ENCODE measurements at places on chromosomes 1 and 21.

DNA sequence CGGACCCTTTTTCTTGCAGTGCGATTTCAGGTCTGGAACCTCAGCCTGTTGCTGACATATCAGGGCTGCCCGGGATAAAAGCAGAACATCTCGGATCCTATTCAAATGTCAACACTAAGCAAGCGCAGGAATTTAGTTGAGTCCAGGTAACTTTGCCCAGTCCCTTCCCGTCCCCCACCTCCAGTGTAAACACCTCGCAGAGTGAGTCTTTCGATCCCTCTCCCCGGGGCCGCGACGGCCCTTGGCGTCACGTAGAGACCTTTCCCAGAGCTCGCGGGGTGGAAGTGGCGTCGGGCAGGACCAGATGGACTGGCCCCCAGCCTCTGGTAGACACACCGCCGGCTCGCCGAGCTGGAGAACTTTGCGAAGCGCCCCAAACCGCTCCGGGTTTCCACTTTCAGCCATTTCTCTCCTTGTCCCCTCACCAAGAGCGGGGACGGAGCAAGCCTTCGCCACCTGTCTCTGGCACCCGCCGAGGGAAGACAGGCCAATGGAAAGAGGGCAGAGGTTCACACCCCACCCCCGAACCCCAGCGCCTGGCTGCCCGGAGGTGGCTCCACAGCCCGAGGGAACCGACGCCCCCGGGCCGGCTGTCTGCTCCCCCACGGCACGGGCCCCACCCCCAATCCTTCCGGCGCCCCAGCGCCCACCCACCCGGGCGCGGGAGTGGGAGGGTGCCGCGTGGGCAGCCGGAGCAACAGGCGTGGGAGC lies 570 bp downstream of the KCND3 start:
- no peak for DNase-seq

DNA sequence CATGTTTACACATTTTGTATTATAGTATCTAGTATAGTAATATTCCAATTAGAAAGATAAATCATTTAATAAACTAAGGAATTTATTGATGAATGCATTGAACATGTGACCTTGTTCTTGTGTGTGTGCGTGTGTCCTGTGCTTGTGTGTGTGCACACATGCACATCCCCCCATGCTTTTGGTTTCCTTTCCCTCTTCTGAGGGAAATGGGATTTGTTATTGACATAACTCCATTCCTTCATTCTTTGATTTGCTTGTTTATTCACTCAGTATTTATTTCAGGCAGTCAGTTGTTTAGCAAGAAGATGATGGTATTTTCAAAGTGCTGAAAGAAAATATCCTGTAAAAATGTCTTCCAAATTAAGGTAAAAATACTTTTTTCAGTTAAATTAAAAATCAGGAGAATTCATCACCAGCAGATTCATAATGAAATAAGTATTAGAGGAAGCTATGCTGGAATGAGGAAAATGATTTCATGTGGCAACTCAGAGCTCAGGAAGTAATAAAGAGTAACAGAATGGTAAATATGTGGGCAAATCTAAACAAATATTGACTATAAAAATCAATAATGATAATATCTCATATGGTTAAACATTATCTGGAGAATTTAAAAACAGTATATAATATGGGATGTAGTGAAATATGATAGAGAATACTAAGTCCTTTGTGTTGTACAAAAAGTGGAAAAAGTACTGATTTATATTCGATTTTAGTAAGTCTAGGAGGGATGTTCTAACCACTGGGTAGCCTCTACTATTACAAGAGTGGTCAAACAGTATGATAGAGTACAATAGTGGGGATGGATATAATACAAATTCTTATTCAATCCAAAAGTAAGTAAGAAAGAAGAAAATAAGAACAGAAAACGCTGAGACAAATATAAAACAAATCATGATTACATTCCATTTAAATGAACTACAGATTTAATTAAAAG lies 35.2 kb upstream of the SIPA1L2 start:
- DNase-seq: no peak

GRCh38 chr1:48878191-48878940 lies 101.7 kb upstream of the BEND5 start:
- DNase-seq: no peak

GRCh38 chr1:214570442-214570841 lies 19.0 kb upstream of the PTPN14 start:
- no peak for DNase-seq

DNA sequence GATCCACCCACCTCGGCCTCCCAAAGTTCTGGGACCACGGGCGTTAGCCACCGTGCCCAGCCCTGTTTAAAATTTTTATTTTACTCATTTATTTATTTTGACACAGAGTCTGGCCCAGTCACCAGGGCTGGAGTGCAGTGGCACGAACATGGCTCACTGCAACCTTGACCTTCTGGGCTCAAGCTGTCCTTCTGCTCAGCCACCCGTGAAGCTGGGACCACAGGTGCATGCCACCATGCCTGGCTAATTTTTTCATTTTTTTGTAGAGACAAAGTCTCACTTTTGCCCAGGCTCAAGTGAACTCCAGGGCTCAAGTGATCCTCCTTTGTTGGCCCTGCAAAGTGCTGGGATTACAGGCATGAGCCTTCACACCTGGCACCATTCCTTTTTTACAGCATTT lies 27.5 kb upstream of the DNAJC6 start:
- DNase-seq: no peak

GRCh38 chr1:97565886-97566285 lies 354.9 kb downstream of the DPYD start:
- DNase-seq: no peak

DNA sequence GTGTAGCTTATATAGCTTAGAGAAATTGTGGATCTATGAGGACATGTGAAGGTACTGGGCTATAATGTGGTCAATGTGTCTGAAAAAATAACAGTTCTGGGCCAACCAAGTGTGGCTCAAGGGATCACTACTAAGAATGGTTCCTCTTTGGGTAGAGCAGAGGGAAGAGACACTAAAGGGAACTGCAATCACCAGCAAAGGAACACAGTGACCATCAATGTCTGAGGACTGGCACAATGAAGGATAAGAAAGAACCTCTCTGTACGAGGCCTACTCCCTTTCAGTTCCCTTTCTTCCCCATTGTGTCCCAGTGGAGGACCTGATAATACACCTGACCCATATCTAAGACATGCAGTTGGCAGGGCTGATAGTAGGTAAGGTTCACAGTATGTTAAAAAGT lies 89.9 kb upstream of the JAK1 start:
- no peak for DNase-seq

- no peak for DNase-seq
These were observed 26.6 kb downstream of the UBE4B start for GRCh38 chr1:10059342-10059718.

GRCh38 chr21:44399955-44400790 lies 46.8 kb downstream of the TRPM2 start:
- DNase-seq: no peak

- DNase-seq: no peak
These were observed 595.5 kb downstream of the KIF26B start for GRCh38 chr1:245750261-245750660.

- DNase-seq: no peak
These were observed 110.4 kb upstream of the SPATA6 start for GRCh38 chr1:48582408-48582807.

DNA sequence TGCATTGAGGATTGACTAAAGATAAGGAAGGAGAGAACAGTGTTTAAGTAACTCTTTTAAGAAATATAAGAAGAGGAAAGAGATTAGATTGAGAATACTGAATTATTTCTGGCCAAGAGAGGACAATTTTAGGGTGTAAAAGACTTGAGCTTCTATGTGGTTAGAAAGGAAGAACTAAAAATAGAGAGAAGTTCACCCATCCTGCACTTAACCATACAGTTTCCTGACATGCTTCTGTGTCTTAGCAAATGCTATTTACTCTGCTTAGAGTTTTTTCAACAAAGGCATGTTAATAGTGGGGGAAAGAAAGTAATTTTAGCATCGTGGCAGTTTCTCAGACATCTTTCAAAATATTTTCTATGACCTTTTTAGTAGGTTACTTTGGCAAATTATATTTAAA lies 122.8 kb upstream of the GPR52 start:
- DNase-seq: no peak

- no peak for DNase-seq
These were observed 7.4 kb downstream of the DNAJC11 start for GRCh38 chr1:6694121-6694713.

DNA sequence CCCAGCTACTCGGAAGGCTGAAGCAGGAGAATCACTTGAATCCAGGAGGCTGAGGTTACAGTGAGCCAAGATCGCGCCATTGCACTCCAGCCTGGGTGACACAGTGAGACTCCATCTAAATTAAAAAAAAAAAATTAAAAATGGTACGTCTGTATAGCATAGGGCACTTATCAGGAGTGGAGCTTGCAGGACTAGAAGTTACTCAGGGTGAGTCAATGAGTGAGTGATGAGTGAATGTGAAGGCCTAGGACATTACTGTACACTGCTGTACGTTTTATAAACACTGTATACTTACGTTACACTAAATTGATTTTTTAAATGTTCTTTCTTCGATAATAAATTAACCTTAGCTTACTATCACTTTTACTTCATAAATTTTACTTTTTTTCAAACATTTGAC lies 183.6 kb downstream of the NR5A2 start:
- DNase-seq: no peak

- no peak for DNase-seq
These were observed 314.0 kb downstream of the LMO4 start for GRCh38 chr1:87642581-87643221.

- DNase-seq: no peak
These were observed 4.4 kb upstream of the IFI6 start for GRCh38 chr1:27676410-27676809.

- no peak for DNase-seq
These were observed 26.7 kb downstream of the BTG3 start for GRCh38 chr21:17585875-17586450.

GRCh38 chr1:191350938-191351337 lies 807.3 kb upstream of the RGS18 start:
- DNase-seq: no peak

- DNase-seq: no peak
These were observed 98.3 kb upstream of the CAMK1G start for GRCh38 chr1:209485167-209485566.

- DNase-seq: no peak
These were observed 7.0 kb downstream of the EXTL1 start for GRCh38 chr1:26028490-26028980.

GRCh38 chr1:225937048-225937968 lies 3.7 kb downstream of the LEFTY2 start:
- DNase-seq: no peak

GRCh38 chr1:115732316-115732715 lies 36.2 kb downstream of the CASQ2 start:
- DNase-seq: no peak

- DNase-seq: no peak
These were observed 93.5 kb upstream of the CAMK1G start for GRCh38 chr1:209490013-209490412.

- no peak for DNase-seq
These were observed 75.6 kb downstream of the TAS1R2 start for GRCh38 chr1:18783705-18784481.

- DNase-seq: no peak
These were observed 456.1 kb upstream of the ADAMTS5 start for GRCh38 chr21:27423038-27423437.

DNA sequence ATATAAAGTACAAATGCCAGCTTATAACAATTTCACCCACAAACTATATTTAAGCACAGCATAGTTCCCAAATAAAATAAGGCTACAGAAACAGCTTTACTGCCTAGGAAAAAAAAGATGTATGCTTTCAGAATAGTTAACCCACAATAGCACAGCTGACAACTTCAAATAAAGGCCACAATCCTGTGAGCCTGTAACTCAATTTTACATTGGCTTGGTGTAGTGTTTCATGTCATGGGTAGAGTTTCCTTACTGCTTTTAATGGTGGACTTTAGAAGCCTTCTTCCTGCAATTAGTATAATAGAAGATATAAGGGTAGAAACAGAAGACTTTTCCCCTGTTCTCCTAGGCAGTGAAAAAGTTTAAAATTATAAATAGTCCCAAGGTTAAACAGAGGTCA lies 44.3 kb upstream of the ZC3H11B start:
- DNase-seq: no peak

- no peak for DNase-seq
These were observed 1.7 kb downstream of the ISG15 start for GRCh38 chr1:1014799-1015681.

GRCh38 chr1:54774820-54775498 lies 10.6 kb upstream of the PARS2 start:
- DNase-seq: no peak

DNA sequence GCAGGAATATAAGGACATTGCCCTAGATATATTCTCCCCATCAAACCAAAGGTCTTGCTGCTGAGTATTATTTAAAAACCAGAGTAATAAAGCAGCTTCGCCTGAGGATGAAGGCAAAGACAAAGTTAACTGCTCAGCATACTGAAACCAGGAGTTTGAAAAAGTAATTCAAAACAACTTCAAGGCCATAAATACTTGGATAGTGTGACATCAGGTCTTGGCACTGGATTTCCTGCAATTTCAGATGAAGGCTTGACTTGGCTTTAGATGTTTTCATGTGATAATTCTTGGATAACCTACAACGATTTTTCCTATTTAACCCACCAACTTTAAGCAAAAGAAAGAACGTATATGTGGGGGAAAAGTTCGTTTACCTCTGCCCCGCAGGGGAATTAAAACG lies 10.6 kb downstream of the SOD1 start:
- no peak for DNase-seq

DNA sequence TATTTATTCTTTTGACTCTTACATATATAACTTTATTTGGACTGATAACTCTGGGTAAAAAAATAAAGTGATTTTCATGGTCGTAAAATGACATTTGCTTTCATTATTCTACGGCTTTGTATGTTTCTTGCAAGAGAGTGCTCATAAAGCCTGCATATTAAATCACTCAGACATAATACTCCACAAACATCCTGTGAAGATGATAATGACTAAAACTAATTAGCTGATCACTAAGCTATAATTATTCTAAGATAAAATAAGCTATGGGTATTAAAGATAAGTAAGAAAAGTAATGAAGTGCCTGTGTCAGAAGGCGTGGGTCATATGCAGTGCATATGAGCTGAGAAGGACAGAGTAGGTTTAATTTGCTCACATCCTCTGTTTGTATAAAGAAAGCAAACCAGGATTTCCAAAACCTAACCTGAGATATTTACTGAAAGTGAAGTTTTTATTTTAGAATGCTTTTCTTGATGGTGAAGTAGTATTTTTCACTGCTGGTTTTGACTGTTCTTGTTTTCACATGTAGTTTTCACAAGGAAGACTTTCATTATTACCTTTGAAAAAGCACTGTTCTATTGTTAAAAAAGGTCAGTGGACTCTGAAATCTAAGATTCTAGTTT lies 278.8 kb downstream of the AMY1C start:
- no peak for DNase-seq

GRCh38 chr1:110035236-110035752 lies 870 bp downstream of the STRIP1 start:
- no peak for DNase-seq

DNA sequence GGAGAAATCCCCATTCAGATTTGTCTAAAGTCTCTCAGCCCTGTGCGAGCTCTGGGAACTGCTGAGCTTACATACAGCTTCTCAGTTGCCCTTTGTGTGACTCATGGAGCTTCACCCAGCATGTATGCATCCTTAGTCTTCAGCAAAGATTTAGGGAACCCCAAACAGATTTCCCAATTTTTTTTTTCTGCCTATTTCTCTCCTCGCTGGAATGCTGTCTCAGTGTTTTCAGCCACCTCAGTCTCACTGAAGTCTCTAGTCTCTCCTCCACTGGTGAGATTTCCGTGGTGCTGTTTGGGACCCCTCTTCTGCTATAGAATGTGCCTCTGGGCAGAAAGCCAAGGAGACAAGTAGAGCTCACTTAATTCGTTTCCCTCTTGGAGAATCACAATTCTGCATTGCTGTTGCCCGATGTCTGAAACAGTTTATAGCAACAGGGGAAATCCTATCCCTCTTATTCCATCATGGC lies 28.1 kb upstream of the TXLNA start:
- no peak for DNase-seq

- no peak for DNase-seq
These were observed 179.6 kb upstream of the B3GALT2 start for GRCh38 chr1:193365966-193366365.
